SJSA1 (cell line): ENCODE measurements at places on chromosomes 3 and 15. TPM values are rescaled to one million over a fixed set of nuclear protein-coding genes. Genes with fewer than 3 reads are reported as not detected.

- H3K4me3 ChIP-seq: no peak overlapping the region
- no peaks in the 10 kb centered on the region for H3K27me3 ChIP-seq
- peaks cover 17% of the 10 kb centered on the region for H3K4me1 ChIP-seq
- H3K36me3 ChIP-seq: no peaks in the 10 kb centered on the region
Observed at GRCh38 chr3:70861855-70862254, 549.4 kb upstream of the MDFIC2 start.

GRCh38 chr3:56979791-56980190, 80.7 kb upstream of the SPATA12 start:
- no peak overlapping the region for H3K27ac ChIP-seq
- no peak overlapping the region for H3K4me3 ChIP-seq

DNA sequence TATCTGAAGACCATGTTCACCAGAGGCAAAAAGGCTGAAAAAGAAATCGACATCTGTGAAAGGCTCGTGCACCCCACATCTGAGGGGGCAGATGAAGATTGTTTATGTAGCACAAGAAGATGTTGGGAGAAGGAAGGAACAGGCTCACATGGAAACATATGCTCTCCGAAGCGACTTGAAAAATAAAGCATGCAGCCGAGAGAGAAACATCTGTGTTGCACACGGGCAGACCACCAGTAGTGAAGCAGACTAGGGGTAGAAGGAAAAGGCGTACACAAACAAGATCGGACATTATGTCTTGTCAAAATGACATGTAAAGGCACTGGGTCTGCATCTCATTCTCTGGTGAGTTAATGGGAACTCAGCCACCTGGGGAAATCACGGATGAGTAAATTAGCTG, 356.5 kb downstream of the ZIC4 start:
- no peaks in the 10 kb centered on the region for H3K4me1 ChIP-seq
- no peaks in the 10 kb centered on the region for H3K36me3 ChIP-seq
- DNase-seq: no peak
- no peak overlapping the region for H3K4me3 ChIP-seq

TMPRSS7 gene
- not detected in 2 replicates for total RNA-seq

DNA sequence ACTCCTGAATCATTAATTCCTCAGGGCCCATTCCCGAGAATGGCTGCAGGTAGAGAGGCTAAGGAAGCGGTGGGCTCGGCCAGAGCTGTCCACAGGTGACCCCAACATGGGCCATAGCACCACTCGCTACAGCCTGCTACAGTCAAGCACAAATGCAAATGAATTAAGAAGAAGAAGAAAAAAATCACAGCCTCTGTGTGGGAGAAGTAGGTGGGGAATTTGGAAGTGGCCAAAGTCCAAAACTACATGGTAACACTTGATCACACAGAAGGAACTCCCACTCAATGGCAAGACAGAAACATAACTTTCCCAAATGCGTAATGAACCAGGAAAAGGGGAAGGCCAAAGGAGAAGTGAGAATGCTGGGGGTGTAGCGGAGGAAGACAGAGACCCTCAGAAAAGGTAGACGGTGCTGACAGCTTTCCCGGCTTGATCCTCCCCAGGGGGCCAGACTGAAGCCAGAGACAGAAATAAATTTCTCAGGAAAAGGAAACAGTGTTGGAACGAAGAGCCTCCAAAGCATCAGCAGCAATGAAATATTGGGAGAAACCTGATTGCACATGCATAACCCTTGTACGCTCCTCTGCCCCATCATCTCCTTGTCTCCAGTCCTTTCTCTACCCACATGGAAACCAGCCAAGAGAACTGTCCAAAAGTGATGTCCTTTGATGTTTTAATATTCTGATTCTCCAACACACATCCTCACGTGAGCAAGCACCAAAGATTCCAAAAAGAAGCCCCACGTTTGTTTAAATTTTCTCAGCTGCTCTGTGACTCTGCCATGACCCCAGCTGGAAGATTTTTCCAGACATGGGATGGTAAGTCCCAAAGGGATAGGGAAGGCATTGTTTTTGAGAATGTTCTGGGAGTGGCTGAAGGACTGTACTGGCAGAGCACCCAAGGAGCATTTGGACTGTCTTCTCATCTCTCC, 107.6 kb downstream of the OXNAD1 start:
- DNase-seq: no peak
- H3K36me3 ChIP-seq: peaks cover 32% of the 10 kb centered on the region
- H3K27me3 ChIP-seq: no peaks in the 10 kb centered on the region
- H3K4me1 ChIP-seq: peaks cover 43% of the 10 kb centered on the region
- no peak overlapping the region for H3K4me3 ChIP-seq
